ENCODE measurements at places on chromosomes 3 and 15. TPM values are rescaled to one million over a fixed set of nuclear protein-coding genes. Genes with fewer than 3 reads are reported as not detected.

DNA sequence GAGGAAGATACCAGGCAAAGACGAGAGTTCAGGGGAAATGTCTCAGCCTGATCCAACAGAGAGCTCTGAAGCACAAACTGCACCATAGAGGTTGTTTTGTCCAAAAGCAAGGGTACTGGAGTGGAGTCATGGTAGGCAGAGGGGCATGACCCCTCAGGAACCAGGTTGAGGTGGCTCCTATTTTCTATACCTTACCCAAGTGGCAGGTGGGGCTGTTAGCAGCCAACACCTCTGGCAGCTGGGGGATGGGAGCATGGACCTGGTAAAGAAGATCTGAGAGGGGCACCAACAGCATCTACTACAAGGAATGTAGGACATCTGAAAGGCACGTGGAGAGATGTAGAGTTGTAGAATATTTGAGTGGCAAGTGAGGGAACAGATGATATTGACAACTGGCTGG, 85.2 kb downstream of the GAP43 start:
- no peak for DNase-seq

TCF12 gene
- 207 TPM for polyA plus RNA-seq

GP5 gene
- 0.89 TPM for polyA plus RNA-seq

DNA sequence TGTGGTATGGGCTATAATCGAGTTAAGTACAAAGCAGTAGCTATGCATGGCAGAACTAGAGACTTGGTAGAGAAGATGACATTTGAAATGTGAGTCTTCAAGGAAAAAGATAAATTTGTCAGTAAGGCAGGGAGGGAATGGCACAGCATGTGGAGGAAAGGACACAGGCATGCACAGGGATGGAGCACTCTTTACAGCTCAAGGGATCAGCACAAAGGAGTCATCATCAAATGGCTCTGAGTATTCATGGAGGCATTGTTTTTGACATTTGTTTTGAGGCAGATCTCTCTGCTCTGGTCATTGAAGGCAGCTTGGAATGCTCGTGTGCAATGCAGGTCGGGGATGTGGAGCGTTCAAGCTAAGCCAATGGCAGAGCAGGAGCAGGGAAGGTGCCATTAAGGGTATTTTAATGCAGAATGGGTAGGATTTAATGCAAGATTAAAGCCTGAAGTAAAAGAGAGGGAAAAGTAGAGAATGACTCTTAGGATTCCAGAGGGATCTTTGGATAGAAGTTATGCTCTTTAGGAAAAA, 213.0 kb downstream of the MYRIP start:
- DNase-seq: no peak

GRCh38 chr3:197168606-197169005, 129.8 kb downstream of the DLG1 start:
- peak; percentile 12 for DNase-seq

Measured in right renal pelvis (tissue), 4 donors.